ENCODE measurements at places on chromosomes 7 and 10.

DNA sequence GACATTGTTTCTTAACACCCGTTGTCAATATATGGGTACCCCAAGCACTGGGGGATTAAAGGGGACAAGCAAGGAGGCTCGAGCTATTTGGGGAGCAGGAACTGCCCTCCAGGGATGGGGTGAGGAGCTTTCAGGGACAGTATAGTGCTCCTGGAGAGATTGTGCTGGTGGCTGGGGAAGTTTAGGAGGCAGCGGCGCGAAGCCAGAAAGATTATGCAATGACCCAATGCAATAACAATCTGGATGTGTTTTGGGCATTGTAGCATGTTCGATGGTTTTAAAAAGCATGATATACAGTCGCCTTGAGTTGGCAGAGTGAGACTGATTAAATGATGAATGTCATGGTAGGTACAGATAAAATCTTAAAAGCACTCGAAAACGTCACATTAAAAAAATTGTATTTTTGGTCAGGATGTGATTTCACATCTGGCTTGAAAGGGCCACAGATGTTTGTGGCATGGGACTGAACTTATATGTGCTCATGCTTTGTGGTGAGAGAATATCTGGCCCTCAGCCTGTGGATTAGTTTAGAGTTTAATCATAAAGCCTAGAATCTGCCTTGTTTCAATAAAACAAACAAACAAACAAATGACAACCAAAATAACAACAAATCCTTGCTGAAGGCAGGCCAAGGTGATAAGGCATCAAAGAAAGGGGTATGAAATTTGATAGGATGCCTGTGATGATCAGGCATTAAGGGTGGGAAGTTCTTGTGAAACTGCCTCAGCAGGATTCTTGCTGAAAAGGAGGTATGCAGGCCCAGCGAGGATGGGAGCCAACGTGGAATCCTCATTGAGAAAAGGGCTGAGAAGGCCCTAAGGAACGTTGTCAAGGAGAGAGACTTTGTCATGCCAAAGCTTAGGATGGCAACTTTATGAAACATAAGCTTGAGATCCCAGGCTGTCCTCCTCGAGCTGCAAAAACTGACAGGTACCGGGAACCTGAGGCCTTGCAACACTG, 417.1 kb upstream of the KLF6 start:
- no peak for DNase-seq

DNA sequence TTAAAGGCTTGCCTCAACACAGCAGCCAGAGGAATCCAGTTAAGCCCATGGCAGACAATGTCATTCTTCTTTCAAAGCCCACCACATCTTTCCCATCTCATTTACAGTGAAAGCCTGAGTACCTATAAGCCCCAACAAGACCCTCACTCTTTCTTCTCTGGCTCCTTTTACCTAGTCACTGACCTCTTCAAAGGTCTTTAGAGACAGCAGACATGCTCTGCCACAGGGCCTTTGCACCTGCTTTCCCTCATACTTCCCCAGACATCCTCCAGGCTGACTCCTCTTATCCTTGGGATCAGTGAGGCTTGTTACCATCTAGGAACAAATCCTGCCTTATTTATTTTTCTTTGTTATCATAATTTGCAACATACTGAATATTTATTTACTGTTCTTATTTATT, 17.8 kb downstream of the HYAL4 start:
- no peak for DNase-seq

GRCh38 chr7:69091521-69091920, 506.8 kb upstream of the AUTS2 start:
- no peak for DNase-seq

DNA sequence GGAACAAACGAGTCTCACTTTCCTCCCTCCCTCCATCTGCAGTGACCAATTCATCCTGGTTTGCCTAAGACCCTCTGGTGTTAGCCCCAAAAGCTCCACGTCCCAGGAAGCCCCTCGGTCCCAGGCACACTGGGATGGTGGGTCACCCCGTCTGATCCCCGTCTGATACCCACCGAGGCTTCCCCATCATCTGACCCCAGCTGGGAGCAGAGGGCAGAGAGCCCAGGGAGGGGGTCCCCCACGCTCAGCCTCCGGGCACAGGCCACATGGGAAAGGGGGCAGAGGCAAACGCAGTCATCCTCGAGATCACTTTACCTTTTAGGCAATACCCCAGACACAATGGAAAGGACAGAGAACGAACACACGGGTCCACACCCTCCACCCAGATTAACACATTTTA, 291.6 kb upstream of the PPP2R2D start:
- DNase-seq: no peak

DNA sequence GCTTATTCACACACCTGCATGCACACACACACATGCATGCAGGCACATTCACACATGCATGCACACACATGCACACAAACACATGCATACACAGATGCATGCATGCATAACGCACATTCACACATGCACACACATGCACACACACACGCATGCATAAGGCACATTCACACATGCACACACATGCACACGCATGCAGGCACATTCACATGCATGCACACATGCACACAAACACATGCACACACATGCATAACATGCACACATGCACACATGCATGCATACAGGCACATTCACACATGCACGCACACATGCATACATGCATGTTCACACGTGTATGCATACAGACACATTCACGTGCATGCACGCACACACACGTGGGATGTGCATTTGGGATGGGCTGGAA, 165.8 kb downstream of the PAXIP1 start:
- no peak for DNase-seq

Data from MM.1S (cell line).